Thyroid gland (tissue), 4 donors: ENCODE measurements at places on chromosomes 5 and 9. TPM values are rescaled to one million over a fixed set of nuclear protein-coding genes. Genes with fewer than 3 reads are reported as not detected.

The PCDHGA2 gene
- 5.7 TPM for total RNA-seq

The CDH6 gene
- total RNA-seq: 1.0 TPM

The CA9 gene
- not detected for total RNA-seq

DNA sequence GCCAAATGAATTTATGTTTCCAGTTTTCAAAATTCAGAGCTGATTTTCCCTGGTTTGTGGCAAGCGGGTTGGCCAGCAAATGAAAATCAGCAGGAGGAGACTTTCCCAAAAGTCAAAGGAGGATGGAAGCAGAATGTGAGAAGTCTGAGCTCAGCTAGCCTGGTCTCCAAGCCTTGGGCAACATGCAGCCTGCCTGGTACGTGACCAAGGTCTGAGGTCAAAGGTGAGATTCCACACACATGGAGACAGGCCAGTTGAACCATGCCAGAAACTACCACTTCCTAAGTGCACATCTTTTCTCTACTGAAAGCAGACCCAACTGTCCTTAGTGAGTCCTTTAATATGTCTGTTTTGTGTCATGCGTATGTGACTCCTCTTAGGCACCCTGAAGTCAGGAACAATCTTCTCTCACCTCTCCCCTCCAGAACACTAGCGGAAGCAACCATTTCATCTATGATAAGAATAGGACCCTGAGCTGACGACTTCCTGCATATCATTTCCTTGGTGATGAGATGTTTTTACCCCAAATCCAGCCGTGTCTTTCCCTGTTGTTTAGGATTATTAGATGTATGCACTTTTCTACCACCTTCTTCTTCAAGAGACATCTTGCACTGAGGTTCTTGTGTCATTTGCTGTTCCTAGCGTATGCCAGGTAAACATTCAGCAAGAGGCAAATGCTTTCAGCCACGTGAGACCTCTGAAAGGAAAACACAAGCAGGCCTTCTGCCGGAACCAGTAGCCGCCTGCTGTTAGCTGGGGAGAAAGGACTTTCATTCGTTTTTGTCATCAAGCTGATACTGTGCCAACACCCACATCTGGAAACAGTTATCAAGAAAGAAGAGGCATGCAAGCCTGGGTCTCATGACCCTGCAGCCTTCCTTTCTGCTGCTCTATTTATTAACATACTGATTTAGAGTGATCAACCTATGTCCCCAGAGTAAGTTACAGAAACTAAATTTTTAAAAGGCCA, 9.7 kb upstream of the TGFBI start:
- H3K4me3 ChIP-seq: no peak overlapping the region
- no peaks in the 10 kb centered on the region for H3K27me3 ChIP-seq
- no peaks in the 10 kb centered on the region for H3K36me3 ChIP-seq
- peak overlapping the region; percentile 3 for H3K27ac ChIP-seq

The UIMC1 gene
- 32.8 TPM for total RNA-seq

- no peaks in the 10 kb centered on the region for H3K27me3 ChIP-seq
- peaks cover 24% of the 10 kb centered on the region for H3K4me1 ChIP-seq
- DNase-seq: peak; percentile 69
- no peak overlapping the region for H3K4me3 ChIP-seq
These were observed 272.3 kb downstream of the ZSWIM6 start for GRCh38 chr5:61604076-61605025.

- no peak overlapping the region for H3K27ac ChIP-seq
- no peaks in the 10 kb centered on the region for H3K36me3 ChIP-seq
- H3K4me3 ChIP-seq: no peak overlapping the region
- no peaks in the 10 kb centered on the region for H3K4me1 ChIP-seq
These were observed 493.6 kb upstream of the KLF4 start for GRCh38 chr9:107983181-107983603.

GRCh38 chr9:38358390-38359296, 33.9 kb upstream of the ALDH1B1 start:
- no peak for DNase-seq
- no peaks in the 10 kb centered on the region for H3K27me3 ChIP-seq
- no peak overlapping the region for H3K27ac ChIP-seq
- H3K4me1 ChIP-seq: peaks cover 4% of the 10 kb centered on the region
- H3K4me3 ChIP-seq: no peak overlapping the region

- no peak for DNase-seq
- no peaks in the 10 kb centered on the region for H3K27me3 ChIP-seq
- no peak overlapping the region for H3K27ac ChIP-seq
- H3K4me1 ChIP-seq: peaks cover 7% of the 10 kb centered on the region
- H3K36me3 ChIP-seq: no peaks in the 10 kb centered on the region
These were observed 100.4 kb upstream of the LARP1 start for GRCh38 chr5:154654486-154655371.

GRCh38 chr9:85744480-85744879, 2.7 kb upstream of the AGTPBP1 start:
- peaks cover 3% of the 10 kb centered on the region for H3K4me1 ChIP-seq
- no peak overlapping the region for H3K4me3 ChIP-seq
- H3K27ac ChIP-seq: no peak overlapping the region

DNA sequence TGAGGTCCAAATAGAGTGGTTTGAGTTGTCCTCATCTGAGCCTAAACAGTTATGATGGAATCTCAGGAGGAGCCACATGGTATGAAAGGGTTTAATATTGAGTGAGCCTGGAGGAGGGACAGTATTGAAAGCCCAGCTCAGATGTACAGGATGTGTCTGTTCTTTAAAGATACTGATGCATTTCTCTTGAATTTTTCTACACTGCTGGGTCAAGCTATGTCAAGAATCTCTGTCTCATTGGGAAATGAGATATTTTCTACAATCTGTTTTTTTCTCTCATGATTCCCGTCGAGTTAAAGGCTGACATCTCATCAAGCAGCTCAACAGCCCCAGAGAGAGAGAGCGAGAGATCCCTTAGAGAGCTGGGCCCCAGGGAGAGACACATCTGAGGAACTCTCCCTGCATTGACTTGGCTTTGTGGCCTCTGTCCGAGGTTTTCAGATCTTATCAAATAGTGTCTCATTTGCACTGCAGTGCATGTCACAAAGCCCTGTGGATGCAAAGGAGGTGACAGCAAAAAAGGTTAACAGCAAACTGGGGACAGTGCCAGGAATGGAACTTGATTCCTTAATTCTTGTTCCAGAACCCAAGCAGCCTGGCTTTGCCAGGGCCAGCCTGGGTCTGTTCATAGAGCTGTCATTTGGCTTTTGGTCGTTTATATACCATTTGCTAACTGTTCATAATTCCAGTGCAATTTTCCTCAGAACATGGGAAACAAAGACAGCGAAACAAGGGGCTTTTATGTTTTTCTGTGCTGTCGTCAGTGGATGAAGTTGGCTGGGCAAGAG, 19.0 kb upstream of the ACTBL2 start:
- H3K4me1 ChIP-seq: no peaks in the 10 kb centered on the region
- H3K27me3 ChIP-seq: no peaks in the 10 kb centered on the region
- H3K36me3 ChIP-seq: no peaks in the 10 kb centered on the region
- DNase-seq: no peak
- H3K4me3 ChIP-seq: no peak overlapping the region
- no peak overlapping the region for H3K27ac ChIP-seq

The TNFSF8 gene
- total RNA-seq: 2.0 TPM

- H3K27ac ChIP-seq: peak overlapping the region; percentile 32
- peaks cover 21% of the 10 kb centered on the region for H3K4me1 ChIP-seq
- no peak for DNase-seq
These were observed 99.5 kb downstream of the USP20 start for GRCh38 chr9:129934780-129935179.

- H3K27ac ChIP-seq: no peak overlapping the region
- H3K4me3 ChIP-seq: no peak overlapping the region
- no peaks in the 10 kb centered on the region for H3K4me1 ChIP-seq
- no peak for DNase-seq
- no peaks in the 10 kb centered on the region for H3K36me3 ChIP-seq
- no peaks in the 10 kb centered on the region for H3K27me3 ChIP-seq
These were observed 590.5 kb downstream of the CSNK1G3 start for GRCh38 chr5:124102486-124102885.

The TMEM252 gene
- total RNA-seq: not detected

GRCh38 chr5:102589661-102590060, 90.9 kb upstream of the SLCO6A1 start:
- H3K27ac ChIP-seq: no peak overlapping the region
- DNase-seq: no peak
- no peaks in the 10 kb centered on the region for H3K27me3 ChIP-seq
- H3K4me1 ChIP-seq: no peaks in the 10 kb centered on the region

The MPDZ gene
- 34.2 TPM for total RNA-seq

DNA sequence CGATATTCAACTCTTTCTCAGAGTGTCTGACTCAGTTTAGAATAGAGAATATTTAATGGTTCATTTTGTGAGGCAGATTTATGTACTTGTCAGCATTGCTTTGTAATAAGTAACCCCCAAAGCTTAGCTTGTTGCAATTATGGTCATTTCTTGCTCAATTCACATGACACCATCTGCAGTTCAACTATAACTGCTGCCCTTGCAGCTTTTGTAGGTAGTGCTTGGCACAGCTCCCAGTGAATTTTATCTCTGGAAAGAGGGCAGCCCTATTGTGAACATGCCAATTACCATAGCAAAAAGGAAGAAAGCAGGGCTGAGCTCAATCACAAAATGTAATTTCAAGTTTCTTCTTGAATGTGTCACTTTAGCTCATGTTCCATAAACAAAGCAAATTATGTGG, 1587.7 kb upstream of the ACO1 start:
- no peaks in the 10 kb centered on the region for H3K4me1 ChIP-seq
- no peak for DNase-seq
- H3K36me3 ChIP-seq: no peaks in the 10 kb centered on the region
- no peaks in the 10 kb centered on the region for H3K27me3 ChIP-seq
